ENCODE measurements at places on chromosomes 6 and 20.
A peak's percentile ranks its signal among the peaks of the same experiment; 100 is the strongest.

DNA sequence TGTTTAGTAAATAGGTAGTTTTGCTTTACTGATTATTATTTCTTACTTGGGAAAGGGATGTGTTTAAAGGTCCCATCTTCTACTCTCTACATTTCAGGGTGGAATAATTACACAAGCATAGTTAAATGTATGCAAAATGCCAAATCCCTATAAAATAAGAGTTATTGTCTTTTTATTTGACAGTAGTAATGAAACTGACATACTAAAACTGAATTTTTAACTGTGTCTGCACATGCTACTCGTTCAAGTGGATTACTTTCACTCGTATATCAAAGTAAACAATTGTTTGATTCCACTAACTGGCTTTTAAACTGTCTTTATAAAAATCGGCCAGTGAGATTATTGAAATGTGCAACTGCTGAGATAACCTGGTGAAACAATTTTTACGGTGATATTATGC, 602.9 kb upstream of the ADGRB3 start:
- no peak for DNase-seq

- DNase-seq = peak; percentile 67
These were observed 9.2 kb downstream of the HSPA1B start for GRCh38 chr6:31836474-31837368.

- DNase-seq = no peak
These were observed 71.1 kb downstream of the TOX2 start for GRCh38 chr20:43985608-43986316.

DNA sequence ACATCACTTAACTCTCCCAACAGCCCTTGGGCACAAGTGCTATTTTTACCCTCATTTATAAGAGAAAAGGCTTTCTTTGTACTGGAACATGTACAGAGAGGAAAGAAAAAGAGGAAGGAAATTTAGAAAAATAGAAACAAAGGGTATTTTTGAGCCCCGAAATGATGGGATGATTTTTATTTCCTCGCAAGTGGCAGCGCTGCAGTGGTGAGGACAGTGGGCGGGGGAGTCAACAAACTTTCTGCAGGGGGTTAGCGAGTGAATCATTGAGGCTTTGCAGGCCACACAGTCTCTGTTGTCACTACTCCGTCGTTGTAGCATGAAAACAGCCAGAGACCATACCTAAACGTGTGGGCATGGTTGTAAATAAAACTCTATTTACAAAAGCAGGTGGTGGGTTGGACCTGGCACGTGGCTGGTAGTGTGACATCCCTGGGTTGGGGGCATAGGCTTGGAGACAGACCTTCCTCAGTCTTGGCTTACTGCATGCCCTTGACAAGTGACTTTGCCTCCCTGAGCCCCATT, 25.5 kb upstream of the OCSTAMP start:
- DNase-seq = no peak
